ENCODE measurements at places on chromosomes 16 and 17.

DNA sequence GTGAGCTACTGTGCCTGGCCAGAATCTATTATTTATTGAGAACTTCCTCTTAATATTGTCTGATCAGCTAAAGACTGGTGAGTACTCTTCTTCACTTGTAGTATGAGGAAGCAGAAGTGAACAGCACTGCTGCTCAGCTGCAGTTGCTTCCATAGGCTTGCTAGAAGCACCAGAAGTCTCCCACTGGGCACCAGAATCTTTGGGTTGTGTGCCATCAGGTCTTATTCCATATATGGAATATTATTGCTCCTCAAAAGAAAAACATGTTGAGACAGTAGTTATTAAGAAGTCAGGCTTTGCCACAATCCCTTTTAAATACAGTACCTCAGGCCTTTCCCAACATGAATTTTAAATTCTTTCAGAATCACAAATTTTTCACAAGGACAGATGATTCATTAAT, 17.2 kb downstream of the SNTB2 start:
- DNase-seq = no peak

GRCh38 chr16:84324434-84325262, 30.0 kb downstream of the WFDC1 start:
- no peak for DNase-seq

DNA sequence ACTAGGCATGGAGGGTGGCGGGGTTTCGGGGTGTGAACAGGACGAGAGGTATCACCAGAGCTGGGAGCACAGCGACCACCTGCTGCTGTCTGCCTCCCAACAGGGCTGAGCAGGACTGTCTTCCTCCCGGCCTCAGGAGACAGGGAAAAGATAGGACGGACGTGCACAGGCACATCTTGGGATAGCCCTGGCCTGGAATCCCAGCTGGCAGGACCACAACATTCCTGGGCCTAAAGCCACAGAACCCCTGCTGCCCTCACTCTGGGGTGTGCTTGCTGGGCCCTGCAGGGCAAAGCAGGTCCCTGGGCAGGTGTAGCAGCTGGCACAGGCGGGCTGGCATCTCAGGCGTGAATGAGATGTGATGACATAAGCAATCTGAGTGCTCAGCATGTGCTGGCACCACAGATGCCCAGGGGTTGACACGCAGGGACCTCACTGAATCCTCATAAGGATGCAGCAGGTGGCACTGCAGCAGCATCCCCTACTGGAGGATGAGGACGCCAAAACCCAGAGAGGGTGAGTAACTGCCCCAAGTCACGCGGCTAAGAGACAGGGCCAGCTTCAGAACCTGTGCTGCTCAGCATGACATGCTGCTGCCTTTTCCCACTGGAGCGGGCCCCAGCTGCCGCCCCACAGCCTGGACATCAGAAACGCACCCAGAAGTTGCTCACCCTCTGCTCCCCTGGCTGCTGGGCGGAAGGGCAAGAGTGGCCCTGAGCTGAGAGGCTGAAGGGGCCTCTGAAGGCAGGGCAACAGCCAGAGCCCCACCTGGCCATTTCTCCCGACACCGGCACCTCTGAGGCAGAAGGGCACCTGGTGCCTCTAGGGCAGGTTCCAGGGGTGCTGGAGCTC, 7.1 kb downstream of the CORO7 start:
- DNase-seq = no peak

- DNase-seq = peak; percentile 49
Measured at GRCh38 chr17:65027305-65027704, 29.2 kb downstream of the GNA13 start.

DNA sequence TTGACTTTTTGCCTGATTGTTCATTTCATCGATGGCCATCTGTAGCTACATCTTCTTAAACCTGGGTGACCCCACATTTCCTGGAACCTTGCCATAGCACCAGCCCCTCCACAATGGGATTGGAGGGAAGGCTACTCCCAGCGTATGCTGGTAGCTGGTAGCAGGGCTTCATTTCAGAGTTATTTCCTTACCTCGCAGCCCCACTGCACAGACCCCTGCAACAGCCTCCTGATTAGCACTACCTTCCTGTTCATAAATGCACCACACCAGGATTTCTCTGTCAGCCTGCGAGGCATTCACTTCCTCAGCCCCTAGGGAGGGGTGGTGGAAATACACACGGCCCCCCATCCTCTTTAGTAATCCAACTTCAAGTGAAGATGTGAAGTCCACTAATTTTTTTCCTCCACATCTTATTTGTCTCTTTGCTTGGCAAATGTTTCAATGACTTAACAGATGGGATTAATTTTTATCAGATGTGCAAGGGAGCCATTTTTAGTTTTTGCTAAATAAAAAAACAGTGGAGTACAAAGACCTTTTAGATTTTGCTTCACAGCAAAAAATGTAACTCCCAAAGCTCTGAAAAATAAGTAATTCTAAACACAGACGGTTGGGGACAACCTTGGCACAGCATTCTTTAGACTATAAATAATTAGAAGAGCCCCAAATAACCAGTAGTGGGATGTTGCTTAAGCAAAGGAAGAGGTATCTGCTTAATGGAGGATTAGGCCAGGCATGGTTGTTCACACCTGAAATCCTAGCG, 76.6 kb downstream of the CLEC16A start:
- DNase-seq = no peak

DNA sequence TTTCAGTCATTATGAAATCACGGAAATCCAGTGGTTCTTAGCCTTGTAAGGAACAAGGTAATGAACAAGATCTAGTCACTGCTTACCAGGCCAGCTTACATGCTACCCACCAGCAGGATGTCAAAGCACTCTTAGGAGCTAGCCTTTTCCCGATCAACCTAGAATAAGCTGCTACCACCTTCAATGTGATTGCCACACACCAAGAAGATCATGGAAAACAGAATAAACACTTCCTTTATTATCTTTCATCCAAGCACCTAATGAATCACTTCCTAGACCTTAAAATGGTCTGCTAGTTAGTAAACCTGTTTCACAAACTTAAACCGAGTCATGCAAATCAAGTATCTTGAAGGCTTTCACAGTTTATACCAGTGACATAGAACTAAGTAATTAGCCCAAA, 5.0 kb downstream of the BBS2 start:
- no peak for DNase-seq

DNA sequence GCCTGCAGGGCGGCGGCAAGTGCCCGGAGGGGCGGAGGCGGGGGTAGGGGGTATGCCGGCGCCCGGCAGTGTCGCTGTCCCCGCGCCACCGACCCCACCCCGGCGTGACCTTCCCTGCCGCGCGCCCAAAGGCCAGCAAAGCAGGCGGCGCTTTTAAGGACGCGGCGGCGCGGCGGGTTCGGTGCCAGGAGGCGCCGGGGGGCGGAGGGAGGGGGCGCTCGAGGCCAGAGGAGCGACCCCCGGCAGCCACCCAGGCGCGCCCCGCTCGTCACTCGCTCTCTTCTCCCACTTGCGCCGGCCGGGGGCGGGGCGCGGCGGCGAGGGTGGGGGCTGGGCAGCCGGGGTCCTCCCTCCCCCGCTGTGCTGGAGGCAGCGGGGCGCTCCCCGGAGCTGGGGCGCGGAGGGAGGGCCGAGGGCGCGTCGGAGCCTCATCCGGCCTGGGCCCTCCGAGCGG, 8.6 kb upstream of the BAHCC1 start:
- DNase-seq = no peak

- no peak for DNase-seq
Measured at GRCh38 chr16:4523686-4524085, 14.9 kb downstream of the CDIP1 start.

- no peak for DNase-seq
Measured at GRCh38 chr17:19343256-19343630, 19.3 kb downstream of the B9D1 start.

DNA sequence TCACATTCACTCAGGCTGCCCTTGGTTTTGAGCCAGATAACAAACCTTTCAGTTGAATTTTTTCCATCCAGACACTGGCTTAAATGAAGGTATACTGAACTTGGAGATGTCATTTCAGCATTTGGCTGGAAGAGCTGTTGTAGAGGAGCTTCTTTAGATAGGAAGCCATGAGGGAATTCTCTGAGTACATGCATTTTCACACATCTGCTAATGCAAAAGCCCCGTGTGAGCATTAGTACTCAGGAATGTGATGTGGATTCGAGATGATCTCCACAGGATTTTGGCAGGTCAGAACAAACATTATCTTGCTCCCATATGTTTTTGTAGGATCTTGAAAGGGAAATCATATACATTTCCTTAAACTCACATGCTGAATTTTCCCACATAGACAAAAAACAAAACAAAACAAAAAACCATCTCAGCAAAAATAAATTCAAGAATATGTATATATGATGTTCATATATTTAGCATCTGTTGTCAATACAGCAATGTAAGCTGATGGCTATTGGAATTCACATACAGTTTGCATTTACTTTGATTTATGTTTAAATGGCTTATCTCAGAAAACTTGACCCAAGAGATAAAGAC, 277.2 kb upstream of the TBX2 start:
- no peak for DNase-seq

- no peak for DNase-seq
Measured at GRCh38 chr16:27699540-27699939, 149.6 kb downstream of the KATNIP start.

DNA sequence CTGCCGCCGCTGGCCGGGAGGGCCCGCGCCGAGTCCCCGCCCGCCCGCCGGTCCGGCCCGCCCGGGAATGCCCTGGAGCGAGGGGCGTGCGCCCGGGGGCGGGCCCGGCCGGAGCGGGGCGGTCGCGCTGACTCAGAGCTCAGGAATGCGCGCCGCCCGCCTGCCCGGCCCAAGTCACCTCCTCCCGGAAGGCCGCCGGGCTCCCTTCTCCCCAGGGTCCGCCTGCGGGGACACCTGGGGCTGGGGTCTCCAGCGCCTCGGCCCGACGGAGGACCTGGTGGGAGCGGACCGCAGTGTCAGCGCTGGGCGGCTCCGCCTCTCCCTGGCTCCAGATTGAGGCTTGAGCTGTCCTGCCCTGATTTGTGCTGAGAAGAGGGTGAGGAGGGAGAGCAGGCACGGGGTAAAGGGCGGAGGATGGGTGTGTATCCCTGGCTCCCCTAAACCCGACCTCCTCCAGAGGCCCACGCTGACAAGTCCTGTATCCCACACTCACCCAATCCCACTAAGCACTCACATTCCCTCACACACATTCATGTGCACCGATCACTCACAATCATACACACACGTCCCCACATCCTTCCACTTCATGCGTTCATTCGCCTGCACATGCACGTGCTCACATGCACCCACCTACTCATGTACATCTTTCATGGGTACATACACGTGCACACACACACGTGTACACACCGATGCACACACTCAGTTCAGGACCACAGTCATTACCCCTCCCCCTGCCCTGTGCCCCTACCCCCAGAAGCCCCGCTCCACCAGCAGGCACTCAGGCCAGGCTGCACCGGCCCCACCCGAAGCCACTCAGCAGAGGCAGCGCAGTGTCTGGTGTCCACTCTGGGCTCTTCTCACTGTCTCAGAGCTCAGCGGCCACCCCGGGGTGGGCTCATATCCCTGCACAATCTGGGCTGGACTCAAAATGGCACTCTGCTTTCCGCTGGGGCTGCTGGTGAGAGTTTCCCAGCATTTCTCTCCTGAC, at the start of gene RHBDF1:
RHBDF1 (minus strand) TSS at position 71 of the 988 bp plus-strand sequence. CDS start 7,616 bp downstream, outside the sequence.
- no peak for DNase-seq

DNA sequence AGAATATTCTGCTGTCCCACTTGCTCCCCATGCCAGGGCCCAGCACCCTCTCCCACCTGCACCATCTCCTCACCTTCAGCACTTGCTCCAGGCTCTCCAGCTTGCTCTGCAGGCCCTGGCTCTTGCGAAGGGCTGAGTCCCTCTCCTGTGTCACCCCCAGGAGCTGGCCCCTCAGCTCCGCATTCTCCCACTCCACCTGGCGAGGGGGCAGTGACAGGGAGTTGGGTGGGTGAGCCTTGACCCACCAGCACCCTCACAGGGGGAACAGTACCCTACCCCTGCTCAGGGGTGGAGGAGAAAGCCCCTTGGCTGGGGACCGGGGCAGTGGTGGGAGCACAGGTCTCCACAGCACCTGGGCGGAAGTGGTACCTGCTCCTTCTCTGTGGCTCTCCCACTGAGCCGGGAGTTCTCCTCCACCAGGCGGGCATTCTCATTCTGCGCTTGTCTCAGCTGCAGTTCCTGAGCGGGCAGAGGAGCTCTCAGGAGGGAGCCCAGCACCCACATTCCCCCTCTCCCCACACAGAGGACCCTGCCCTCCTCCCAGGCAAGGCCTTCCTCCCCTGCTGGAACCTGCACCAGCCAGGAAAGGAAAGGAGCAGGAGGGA, 5.9 kb downstream of the TSPOAP1 start:
- no peak for DNase-seq

- DNase-seq = no peak
Measured at GRCh38 chr17:78847052-78847451, 6.4 kb upstream of the USP36 start.

- DNase-seq = no peak
Measured at GRCh38 chr17:38705803-38706504, 881 bp downstream of the MLLT6 start.

DNA sequence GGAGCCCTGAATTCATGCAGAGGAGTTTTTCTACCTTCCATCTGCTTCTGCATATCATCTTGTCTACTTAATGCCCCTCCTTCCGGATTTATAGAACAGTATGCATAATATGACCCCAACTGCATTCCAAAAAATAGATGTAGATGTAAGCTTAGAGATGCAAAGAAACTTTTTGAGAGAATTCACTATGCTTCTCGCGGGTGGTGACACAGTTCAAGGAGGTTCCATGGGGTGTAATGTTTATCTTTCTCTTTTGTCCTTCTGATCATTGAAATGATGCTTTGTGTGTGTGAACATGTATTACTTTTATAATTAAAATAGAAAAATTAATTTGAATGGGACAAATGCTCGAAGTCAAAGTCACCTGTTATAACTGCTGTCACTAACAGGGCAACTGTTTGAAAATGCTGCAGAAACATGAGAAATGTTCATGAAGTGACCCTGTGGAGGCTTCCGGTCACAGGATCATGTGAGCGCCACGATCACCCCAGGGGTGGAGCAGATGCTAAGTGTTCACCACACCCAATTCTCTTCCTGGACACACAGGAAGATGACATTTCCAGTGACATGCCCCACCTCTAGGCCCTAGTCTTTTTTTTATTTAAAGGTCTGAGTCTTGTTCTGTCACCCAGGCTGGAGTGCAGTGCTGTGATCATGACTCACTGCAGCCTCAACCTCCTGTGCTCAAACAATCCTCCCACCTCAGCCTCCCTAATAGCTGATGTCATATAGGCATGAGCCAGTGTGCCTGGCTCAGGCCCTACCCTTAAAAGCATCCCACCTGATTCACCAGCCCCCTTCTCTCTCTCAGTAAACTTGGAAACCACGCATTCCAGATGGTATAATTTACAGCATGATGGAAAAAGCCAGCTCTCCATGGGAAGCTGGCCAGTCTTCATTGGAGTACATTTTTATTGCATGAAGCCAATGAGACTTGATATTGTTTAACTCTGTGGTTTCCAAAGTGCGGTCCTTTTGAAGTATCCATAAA, 21.0 kb upstream of the AGRP start:
- DNase-seq = peak; percentile 79

- peak; percentile 35 for DNase-seq
Measured at GRCh38 chr16:89615596-89616090, 2.2 kb downstream of the DPEP1 start.

Measured in CD4-positive, alpha-beta T cell treated with Interleukin-1 beta for 1 hour (primary cell).